ENCODE measurements at places on chromosomes 5 and 9. TPM values are rescaled to one million over a fixed set of nuclear protein-coding genes. Genes with fewer than 3 reads are reported as not detected.

- DNase-seq: no peak
Measured at GRCh38 chr5:122130152-122130551, 806 bp downstream of the ZNF474 start.

Gene ANKRD31
- polyA plus RNA-seq: 0.01 TPM

DNA sequence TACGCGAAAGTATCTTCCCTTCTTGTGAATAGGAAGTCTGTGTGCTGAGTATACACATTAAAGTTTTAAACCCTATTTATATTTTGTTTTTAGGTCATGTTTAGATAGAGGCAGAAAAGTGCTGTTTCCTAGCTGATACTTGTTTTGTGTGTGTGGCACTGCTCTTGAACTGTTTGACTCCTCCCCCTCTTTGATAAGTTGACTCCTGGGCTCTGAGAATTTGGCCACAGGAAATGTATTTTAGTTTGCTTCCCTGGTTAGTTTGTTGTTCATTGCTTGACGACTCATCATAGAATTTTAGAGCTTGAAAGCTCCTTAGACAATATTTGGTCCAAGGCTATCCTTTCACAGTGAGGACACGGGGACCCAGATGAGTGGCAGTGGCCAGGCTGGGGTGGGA, 2.0 kb upstream of the CDC14B start:
- no peak for DNase-seq

Gene CDK9
- 39.3 TPM for polyA plus RNA-seq

DNA sequence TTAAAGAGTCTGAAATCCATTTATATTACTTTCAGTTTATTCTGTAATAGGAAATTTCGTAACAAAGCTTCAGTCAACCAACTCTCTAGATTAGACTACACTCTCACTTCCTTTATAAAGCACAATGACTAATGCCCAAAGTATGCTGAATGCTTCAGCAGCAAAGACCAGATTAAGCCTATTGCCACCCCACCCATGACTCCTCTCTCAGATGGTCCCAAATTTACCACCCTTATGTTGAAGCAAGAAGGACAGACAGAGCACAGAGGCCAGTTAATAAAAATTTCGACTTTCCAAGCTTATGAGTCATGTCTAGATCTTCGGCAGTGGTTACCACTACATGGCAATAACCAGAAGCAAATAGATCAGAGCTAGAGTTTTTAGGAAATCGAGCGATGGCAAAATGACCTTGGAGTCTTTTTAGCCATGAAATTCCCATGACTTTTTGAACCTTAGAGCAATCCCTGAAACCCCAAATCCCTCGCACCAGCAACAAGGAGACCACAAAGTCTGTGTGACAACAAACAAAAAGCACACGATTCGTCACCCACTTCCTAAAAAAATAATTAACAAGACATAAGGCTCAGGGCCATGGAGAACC, 287.8 kb upstream of the RASA1 start:
- DNase-seq: no peak

Gene TUSC1
- 7.0 TPM for polyA plus RNA-seq

GRCh38 chr5:129174480-129174879, 79.9 kb downstream of the ISOC1 start:
- no peak for DNase-seq

Gene ANKRD34B
- not detected for polyA plus RNA-seq

DNA sequence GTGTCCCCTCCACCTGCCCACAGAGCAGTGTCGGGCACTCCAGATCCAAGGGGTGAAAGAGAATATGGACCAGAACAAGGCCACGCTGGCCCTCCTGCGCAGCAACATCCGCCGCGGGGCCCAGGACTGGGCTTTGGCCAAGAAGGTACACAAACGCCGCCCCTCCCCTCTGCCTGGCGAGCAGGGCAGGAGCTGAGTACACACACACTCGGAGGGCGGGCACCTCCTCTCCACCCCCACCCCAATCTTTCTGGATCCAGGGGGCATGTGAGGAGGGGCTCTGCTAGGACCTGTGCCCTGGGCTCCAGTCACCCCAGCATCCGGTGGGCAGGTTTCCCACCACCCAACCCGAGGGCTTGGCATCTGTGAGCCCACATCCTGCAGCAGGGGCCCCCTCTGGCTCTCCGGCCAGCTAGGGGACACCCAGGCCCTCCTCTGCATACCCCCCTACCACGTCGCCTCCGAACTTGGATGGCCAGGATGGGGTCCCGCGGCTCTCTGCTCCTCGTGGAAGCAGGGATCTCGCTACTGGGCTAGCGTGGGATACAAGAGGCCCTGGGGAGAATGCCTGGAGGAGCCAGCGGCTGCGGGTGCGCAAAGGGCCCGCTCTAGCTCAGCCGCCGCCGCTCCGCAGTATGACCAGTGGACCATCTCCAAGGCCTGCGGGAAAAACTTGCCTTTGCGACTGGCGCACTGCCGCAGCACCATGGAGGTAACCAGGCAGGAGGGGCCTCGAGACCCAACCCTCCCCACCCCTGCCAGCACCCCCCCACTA, 3.1 kb downstream of the CCDC183 start:
- DNase-seq: no peak

- DNase-seq: no peak
Measured at GRCh38 chr9:32969270-32969669, 32.2 kb downstream of the APTX start.

GRCh38 chr5:69415584-69415958, 655 bp downstream of the MARVELD2 start:
- no peak for DNase-seq

Gene SLCO4C1
- polyA plus RNA-seq: 0.03 TPM

- no peak for DNase-seq
Measured at GRCh38 chr5:88770276-88771257, 112.4 kb downstream of the MEF2C start.

DNA sequence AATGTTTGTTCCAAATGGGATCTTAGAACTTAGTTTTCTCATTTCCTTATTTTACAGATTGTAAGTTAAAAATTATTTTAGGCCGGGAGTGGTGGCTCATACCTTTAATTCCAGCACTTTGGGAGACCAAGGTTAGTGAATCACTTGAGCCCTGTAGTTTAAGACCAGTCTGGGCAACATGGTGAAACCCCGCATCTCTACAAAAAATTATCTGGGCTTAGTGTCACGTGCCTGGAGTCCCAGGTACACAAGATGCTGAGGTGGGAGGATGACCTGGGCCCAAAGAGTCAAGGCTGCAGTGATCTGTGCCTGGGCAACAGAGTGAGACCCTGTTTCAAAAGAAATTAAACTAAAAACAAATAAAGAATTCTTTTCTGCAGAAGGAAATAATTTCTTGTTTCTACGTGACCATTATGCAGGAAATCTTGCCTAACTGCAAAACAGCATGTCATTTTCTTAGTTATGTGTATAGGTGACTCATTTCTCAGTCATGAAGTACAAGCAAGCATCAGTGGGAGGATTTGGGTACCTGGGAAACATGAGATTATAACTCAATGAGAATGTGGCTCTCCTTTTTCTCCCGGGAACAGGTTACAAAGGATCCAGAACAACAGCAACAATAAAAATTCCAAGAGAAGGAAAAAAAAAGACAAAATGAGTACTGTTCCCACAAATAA, 375.1 kb upstream of the ST8SIA4 start:
- DNase-seq: no peak

- DNase-seq: no peak
Measured at GRCh38 chr9:109728686-109729300, 51.2 kb upstream of the PALM2AKAP2 start.

Gene PCDHB7
- polyA plus RNA-seq: 0.16 TPM

DNA sequence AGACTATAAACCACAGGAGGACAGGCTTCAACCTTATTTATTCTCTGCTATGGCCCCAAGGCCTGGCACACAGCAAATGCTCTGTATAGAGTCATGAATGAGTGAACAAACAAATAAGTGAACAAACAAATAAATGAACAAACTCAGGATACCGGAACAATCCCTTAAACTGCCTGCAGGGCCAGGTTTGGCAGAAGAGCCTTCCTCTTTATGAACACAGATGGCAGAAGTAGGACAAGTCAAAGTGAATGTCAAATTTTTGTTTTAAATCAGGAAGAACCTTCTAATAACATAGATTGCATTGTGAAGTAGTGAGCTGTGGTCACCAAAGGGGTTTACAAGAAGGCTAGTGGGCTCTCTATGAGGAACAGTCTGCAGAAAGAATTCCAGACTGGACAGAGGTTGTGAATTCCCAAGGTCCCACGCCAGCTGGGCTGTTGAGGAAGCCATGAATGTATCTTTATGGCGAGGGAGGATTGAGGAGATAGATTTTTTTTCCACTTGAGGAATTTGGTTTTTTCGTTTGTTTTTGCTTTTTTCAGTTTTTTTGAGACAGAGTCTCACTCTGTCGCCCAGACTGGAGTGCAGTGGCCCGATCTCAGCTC, 30.3 kb upstream of the STING1 start:
- DNase-seq: no peak

GRCh38 chr5:147450606-147451005, 59.3 kb downstream of the DPYSL3 start:
- no peak for DNase-seq

GRCh38 chr5:142221091-142221860, 103.5 kb downstream of the SPRY4 start:
- no peak for DNase-seq

DNA sequence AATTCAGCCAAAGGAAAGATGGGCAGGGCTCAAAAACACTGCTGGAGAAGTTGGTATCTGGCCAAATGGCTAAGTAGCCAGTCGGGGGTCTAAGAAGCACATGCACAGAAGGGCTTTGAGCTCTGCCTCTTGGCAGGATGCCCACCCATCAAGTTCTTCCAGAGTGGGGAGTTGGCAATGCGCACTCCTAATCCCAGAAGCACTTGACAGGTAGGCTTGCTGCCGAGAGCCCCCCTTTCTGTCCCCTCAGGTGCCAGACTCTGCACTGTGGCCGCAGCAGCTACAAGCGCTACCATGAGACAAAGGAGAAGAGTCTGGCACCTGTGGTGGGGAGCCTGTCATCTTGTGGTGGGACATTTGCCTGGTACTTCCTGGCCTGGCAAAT, 252.9 kb upstream of the SLC24A2 start:
- DNase-seq: no peak

- DNase-seq: no peak
Measured at GRCh38 chr9:115548609-115549260, 430.8 kb upstream of the TNC start.

DNA sequence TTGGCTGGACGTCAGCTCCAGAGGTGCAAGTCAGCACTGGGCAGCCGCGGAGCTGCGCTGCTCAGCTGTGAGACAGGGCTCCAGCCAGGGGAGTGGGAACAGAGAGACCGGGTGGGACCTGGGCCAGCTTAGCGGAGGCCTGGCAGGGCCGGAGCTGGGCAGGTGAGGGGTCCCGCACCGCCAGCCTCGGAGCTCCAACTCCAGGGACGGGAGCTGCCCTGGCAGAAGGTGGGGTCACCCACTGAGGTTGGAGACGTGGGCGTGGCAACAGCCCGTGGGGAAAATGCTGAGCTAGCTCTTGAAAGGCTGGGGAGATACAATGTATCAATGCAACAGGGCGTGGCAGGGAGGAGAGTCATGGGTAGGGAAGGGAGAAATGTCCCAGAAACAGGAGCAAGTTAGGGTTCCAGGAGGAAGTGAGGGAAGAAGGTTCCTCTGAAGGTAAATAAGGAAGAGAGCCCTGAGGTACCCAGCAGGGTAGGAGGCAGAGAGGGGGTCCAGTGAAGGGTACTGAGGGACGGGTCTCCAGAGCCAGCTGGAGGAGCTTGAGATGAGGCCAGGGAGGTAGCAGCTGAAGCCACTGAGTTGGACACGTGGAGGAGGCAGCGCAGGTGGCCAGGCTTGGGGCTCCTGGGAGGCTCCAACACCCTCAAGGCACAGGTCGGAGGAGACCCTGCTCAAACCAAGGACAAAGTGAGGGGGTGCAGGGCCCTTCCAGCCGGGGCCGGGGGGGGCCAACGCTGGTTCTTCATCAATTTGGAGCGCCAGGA, 736 bp upstream of the NKD2 start:
- DNase-seq: peak; percentile 50

Gene ANKRD18A
- polyA plus RNA-seq: not detected

Gene BRIX1
- polyA plus RNA-seq: 25.4 TPM

All from psoas muscle (tissue), 8 donors.